H1 (cell line): ENCODE measurements at places on chromosomes 12 and 14. TPM values are rescaled to one million over a fixed set of nuclear protein-coding genes. Genes with fewer than 3 reads are reported as not detected.

HOXC13 gene
- 0.13 TPM in 1 of 2 replicates, not detected in the other for total RNA-seq

TRPV4 gene
- 2.1 and 2.5 TPM in 2 replicates for total RNA-seq

ALX1 gene
- total RNA-seq = 0.73 and 0.80 TPM in 2 replicates

STAC3 gene
- 1.3 and 1.9 TPM in 2 replicates for total RNA-seq

NTF3 gene
- 1.2 and 2.3 TPM in 2 replicates for total RNA-seq

RHOF gene
- 31.0 and 31.9 TPM in 2 replicates for total RNA-seq

GRCh38 chr12:103169-103981 lies 36.8 kb downstream of the IQSEC3 start:
- H3K36me3 ChIP-seq = no peaks in the 10 kb centered on the region
- no peak overlapping the region for H3K27ac ChIP-seq
- no peaks in the 10 kb centered on the region for H3K4me1 ChIP-seq
- peak overlapping the region; percentile 46 for H3K4me3 ChIP-seq
- no peaks in the 10 kb centered on the region for H3K27me3 ChIP-seq

GRCh38 chr14:54133896-54134295 lies 177.3 kb upstream of the BMP4 start:
- no peak overlapping the region for H3K27ac ChIP-seq
- no peak overlapping the region for H3K4me3 ChIP-seq
- no peaks in the 10 kb centered on the region for H3K4me1 ChIP-seq
- H3K36me3 ChIP-seq = no peaks in the 10 kb centered on the region
- no peaks in the 10 kb centered on the region for H3K27me3 ChIP-seq

- H3K4me1 ChIP-seq = no peaks in the 10 kb centered on the region
- no peaks in the 10 kb centered on the region for H3K27me3 ChIP-seq
- H3K36me3 ChIP-seq = peaks cover 17% of the 10 kb centered on the region
- no peak overlapping the region for H3K27ac ChIP-seq
Measured at GRCh38 chr12:32302218-32303173, 96.9 kb upstream of the FGD4 start.
